ENCODE measurements at places on chromosomes 5 and 9. TPM values are rescaled to one million over a fixed set of nuclear protein-coding genes. Genes with fewer than 3 reads are reported as not detected.

GRCh38 chr5:90434116-90434714 lies 24.7 kb upstream of the CETN3 start:
- DNase-seq, result no peak

DNA sequence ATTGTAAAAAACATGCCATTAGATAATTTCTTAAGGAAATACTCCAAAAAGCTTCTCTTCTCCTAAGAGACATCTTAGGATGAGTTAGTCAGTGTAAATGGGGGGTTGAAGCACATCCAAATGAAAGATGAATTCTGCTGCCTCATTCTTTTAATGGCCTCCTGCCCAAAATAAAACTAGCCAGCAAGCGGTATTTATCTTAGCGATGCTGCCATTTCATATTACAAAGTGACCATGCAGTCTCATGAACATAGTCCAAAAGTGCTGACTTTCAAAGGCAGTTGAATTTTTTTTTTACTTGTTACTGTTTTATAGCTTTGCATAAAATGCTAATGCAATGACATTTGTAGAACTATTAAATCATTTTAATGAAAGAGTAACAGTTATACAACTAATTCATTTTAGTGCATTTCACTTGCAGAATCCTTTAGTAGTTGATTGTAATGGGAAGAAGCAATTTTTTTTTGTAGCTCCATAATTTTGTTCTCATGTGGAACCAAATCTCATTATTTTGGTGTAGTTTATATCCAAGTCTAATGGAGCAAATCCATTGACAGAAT lies 151.5 kb downstream of the CAVIN4 start:
- no peak for DNase-seq

- peak; percentile 45 for DNase-seq
Observed at GRCh38 chr9:4984621-4985385, at the start of gene JAK2. Gene JAK2 (plus strand): TSS chr9:4985272. CDS start chr9:5021988, 36,716 bp downstream.

GRCh38 chr5:179805529-179806249 lies 977 bp downstream of the MGAT4B start:
- DNase-seq, result no peak

DNA sequence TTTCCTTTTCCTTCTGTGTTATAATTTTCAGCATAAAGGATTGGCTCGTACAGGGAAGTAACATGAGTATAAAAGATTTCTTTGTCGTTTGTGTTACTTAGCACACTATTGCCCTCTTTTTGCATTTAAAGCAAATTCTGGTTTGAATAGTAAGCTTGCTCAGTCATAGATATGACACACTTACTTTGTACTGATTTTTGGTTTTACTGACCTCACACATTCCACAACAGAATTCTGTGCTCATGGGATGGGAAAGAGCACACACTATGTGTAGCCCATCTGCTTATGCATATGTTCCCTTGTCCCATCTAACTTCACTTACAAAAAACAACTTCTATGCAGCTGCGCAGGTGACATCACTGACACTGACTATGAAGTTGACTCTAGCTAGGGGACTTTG lies 111.9 kb upstream of the MTAP start:
- no peak for DNase-seq

DNA sequence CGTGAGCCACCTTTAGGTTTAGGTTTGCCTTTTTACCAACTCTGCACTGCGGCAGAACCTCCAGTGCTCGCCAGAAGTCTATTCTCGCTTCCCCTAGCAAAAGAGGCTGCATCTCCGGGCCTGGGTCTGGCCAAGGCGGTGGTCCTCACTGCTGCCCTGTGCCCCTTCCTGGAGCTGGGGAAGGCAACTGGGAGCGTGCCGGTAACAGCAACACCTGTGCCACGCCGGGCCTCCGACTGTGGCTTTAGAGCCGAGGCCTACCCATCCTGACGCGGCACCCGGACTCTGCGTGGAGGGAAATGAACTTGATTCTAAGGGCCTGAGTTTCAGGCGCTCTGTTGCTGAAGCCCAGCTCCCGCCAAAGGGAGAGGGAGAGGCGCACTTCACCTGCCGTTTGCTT lies 82.4 kb upstream of the SPATA31C2 start:
- no peak for DNase-seq

DNA sequence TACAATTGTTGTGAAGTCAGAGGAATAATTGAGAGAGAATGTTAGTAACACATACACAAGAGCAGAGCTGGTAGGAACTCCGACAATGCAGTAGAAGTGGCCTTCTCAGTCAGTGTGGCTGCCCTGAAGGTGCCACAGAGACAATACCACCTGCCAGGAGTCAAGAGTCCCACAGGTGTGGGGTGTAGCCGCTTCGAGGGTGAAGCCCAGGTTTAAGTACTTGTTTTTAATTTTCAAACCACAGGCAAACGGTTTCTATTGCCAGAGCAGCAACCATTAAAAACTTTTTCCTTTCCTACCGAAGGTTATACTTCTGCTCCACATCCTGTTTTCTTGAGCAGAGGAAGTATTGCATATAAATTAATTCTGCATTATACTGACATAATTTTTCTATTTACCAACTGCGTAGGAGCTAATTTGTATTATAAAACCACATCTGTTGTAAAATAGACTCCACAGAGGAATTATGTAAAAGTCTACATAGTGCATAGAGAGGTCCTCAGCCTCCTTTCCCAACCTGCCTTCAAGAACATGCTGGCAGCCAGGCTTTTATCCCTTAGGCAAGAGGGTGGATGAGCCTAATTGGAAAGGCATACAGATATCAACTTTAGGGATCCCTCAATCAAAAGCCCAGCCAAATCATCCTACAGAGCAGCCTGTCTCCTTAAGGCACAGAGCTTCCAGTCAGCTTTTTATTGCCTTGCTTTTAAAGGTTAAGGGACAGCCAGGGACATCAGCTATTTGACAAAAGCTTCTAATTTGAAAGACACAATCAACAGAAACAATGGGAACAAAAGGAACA lies 12.9 kb upstream of the ACTBL2 start:
- no peak for DNase-seq

DNA sequence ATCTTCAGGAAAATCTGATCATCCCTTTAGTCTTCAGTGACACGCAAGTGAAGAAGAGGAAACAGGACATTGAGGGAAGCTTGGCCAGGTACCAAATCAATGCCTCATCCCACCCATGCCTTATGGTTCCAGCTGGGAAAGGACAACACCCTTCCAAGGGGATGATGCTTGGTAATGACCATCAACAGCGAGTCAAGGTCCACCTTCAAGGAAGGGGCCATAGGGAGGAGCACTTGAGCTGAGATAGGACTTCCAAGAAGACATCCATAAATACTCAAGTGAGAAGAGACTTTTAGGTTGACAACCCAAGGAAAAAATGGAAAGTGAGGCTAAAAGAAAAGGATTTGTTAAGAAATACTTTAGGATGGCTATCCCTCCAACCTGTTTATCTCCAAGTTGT lies 27.1 kb upstream of the GAS1 start:
- no peak for DNase-seq

- DNase-seq, result no peak
Observed at GRCh38 chr9:36862206-36863145, 171.6 kb downstream of the PAX5 start.

DNA sequence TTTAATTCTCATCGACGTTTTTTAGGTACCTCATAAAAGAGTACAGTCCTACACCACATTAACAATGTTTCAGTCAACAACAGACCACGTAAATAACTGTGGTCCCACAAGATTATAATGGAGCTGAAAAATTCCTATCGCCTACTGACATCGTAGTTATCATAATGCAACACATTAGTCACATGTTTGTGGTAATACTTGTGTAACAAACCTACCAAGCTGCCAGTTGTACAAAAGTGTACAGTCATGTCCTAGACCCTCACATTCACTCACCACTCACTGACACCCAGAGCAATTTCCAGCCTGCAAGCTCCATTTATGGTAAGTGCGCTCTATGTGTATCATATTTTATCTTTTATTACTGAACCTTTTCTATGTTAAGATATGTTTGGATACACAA lies 16.8 kb downstream of the GNAQ start:
- no peak for DNase-seq

DNA sequence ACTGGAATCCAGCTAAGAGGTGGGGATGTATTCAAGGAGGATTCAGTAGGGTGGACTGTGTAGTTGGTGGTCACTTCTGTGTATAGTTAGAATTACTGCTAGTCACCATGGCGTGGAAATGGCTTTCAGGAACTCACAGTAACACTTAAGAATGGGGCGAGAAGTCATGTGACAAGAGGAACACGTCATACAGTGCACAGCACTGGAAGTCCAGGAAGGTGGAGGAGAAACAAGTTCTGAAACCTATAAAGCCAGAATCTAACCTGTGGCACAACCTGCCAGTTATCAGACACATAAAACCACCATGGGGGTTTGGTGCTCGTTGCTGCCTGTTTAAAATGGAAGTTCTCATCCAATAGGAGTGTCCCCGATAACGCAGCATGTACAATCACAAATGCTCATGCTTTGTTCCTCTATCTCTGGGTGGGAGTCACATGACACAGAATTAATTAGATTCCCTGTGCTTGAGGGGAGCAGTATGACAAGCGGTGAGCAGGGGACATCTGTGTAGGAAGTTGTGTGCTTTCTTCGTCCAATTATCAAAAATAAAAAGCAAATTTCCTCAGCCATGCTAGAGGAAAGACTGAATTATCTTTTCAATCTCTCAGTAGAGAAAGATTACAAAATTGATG lies 193.0 kb downstream of the SPOCK1 start:
- no peak for DNase-seq

DNA sequence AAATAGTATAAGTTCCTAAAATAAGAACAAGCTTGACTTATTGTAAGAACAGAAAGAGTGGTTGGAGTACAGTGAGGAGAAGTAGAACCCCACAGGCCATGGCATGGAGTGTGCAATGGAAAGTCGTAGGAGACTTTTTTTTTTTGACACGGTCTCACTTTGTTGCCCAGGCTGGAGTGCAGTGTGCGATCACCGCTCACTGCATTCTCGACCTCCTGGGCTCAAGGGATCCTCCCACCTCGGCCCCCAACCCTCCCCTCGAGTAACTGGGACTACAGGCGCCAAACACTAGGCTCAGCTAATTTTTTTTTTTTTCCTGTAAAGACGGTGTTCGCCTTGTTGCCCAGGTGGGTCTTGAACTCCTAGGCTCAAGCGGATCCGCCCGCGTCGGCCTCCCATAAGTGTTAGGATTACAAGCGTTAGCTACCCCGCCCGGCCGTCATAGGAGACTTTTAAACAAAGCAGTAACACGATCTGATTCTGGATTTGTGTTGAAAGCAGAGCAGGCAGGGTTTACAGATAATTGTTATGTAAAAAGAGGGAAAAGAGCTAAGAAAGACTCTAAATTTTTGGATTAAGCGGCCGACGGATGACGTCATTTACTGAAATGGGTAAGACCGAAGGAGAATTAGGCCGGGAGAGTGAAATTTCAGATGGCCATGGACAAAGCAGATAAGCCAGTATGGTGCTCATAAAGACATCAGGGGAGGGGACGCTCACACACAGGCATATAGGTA lies 752 bp downstream of the TSTD2 start:
- DNase-seq, result peak; percentile 52

DNA sequence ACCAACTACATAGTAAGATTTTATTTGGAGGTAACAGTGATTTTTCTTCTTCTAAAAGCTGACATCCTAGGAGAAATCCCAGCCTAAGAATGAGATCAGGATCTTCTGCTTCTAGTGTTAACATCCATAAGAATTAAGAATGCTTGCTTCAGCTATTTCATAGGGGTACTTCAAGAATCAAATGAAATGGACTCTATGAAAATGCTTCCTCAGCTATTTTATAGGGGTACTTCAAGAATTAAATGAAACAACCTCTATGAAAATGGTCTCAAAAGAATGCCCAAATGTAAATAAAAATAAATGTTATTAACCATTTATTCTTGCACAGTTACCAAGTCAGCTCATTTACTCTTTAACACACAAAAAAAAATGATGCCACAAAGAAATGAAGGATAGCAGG lies 31.5 kb downstream of the ZNF608 start:
- DNase-seq, result no peak

DNA sequence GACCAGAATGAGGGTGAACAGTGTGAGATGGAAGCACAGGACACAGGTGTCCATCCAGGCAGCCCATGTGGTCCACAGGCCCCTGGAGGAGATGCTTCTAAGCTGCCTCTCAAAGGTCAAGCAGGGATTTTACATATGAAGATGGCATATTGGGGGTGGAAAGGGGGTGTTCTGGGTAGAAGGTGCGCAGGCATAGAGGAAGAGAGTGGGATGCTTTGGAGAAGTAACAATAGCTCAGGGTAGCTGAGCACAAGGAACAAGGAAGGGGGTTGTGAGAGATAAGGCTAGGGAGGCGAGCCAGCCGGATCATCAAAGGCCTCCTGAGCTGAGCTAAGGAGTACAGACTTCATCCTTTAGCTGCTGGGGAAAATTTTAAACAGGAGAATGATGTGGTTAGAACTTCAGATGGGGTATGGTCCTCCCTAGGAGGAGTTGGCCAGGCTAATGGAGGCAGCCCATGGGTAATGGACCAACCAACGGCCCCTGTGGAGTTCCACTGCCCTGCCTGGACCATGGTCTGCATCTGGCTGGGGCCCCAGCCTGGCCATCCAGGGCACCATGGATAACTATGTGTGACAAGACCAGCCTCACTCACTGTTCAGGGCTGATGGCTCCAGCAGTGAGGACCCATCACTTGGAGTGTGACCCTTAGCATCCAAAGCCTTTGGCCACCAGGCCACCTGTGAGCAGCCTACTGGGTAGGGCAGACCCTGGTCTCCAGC lies 86.8 kb upstream of the TBC1D2 start:
- DNase-seq, result no peak

- DNase-seq, result no peak
Observed at GRCh38 chr5:13501176-13501575, 443.3 kb downstream of the DNAH5 start.

- DNase-seq, result no peak
Observed at GRCh38 chr5:32170303-32171151, 3.6 kb downstream of the GOLPH3 start.

DNA sequence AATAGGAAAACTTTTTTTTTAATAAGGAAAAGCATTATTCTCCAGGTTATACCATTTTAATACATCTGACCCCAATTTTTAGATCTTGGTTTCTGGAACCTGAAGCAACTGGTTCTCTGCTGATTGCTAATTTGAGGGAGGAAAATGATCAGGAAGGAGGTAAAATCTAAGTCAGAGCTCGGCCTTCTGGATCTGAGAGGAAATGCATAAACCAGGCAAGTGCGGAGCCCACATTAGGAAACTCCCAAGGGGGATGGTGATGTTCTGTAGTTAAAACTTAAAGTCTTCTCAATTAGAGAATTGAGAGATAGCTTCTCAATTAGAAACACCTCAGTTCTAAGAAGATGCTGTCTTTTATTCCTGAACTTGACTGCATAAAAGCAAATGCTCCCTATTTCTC lies 113.5 kb downstream of the TSSK1B start:
- no peak for DNase-seq

DNA sequence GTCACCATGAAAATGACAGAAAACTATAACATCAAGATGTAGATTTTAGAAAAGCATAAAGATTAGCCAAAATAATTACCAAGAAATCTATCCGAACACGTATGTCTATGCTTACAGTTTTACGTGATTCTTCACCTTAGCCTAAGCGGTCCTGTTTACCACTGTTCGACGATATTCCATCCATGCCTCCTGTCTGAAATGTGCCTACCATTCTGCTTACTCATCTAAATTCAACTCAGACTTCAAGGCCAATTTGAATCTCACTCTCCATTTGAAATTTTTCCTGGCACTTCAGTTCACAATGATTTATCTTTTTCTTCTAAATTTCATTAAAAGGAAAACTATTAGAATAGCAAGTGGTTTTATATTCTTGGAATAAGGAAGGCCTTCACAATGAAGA lies 15.4 kb downstream of the ZDHHC21 start:
- no peak for DNase-seq

PCDHA4 gene
- not detected for total RNA-seq

DIPK1B gene
- 11.4 TPM for total RNA-seq

PRDM9 gene
- not detected for total RNA-seq

PDE6A gene
- total RNA-seq, result not detected

PCDHGB7 gene
- total RNA-seq, result 0.65 TPM

ARSI gene
- 5.7 TPM for total RNA-seq

LCN15 gene
- total RNA-seq, result not detected

SNCAIP gene
- total RNA-seq, result 1.1 TPM

SLC22A4 gene
- total RNA-seq, result 0.75 TPM

CBY3 gene
- not detected for total RNA-seq
